ENCODE measurements at places on chromosomes 11 and 22. TPM values are rescaled to one million over a fixed set of nuclear protein-coding genes. Genes with fewer than 3 reads are reported as not detected.

LINC01488 gene
- total RNA-seq: not detected

OR8D1 gene
- not detected for total RNA-seq

KCNC1 gene
- total RNA-seq: not detected

ACTN3 gene
- not detected for total RNA-seq

DBX1 gene
- total RNA-seq: not detected

BIK gene
- 0.58 TPM for total RNA-seq

FAM83F gene
- 0.18 TPM for total RNA-seq

ENTHD1 gene
- total RNA-seq: not detected

ADM2 gene
- total RNA-seq: 5.4 TPM

SYT7 gene
- 1.3 TPM for total RNA-seq

All from glomerular endothelial cell (primary cell).